ENCODE measurements at places on chromosomes 12 and 14.

DNA sequence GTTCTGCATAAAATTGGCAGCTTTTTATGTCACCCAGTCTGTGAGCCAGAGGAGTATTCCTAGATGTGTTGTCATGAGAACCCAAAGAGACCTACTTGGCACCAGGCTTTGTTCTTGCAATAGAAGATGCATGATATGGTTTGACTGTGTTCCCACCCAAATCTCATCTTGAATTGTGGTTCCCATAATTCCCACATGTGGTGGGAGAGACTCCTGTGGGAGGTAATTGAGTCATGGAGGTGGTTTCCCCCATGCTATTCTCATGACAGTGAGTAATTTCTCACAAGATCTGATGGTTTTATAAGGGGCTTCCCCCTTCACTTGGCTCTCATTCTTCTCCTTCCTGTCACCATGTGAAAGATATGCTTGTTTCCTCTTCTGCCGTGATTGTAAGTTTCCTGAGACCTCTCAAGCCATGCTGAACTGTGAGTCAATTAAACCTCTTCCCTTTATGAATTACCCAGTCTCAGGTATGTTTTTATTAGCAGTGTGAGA is 572.0 kb upstream of the ATP2B1 start:
- no peak for DNase-seq

GRCh38 chr14:89283327-89284060 is 133.5 kb downstream of the FOXN3 start:
- DNase-seq, result no peak

- no peak for DNase-seq
Observed at GRCh38 chr12:109999983-110000505, 814 bp downstream of the ANKRD13A start.

DNA sequence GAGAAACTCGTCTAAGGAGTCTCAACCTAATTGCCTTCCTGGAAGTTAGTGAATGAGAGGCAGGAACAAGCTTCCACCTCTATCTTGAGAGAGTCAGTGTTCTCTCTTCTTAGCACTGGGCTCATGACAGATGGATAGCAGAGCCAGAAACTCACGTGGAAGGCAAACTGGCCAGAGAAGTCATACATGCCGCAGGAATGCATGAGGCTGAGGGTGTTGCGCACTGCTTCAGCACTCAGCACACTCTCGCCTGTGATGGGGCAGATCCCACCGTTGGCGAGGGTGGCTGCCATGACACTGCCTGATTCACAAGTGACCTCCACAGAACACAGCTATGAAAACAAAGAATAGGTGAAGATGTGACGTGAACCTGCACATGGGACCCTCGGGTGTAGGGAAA is 6.0 kb downstream of the SPRYD4 start:
- DNase-seq, result no peak

- DNase-seq, result no peak
Observed at GRCh38 chr12:77016606-77017005, 48.8 kb downstream of the E2F7 start.
